ENCODE measurements at places on chromosomes 11 and 22.

GRCh38 chr11:69002110-69002569 lies 10.9 kb downstream of the MRGPRF start:
- no peak for DNase-seq

DNA sequence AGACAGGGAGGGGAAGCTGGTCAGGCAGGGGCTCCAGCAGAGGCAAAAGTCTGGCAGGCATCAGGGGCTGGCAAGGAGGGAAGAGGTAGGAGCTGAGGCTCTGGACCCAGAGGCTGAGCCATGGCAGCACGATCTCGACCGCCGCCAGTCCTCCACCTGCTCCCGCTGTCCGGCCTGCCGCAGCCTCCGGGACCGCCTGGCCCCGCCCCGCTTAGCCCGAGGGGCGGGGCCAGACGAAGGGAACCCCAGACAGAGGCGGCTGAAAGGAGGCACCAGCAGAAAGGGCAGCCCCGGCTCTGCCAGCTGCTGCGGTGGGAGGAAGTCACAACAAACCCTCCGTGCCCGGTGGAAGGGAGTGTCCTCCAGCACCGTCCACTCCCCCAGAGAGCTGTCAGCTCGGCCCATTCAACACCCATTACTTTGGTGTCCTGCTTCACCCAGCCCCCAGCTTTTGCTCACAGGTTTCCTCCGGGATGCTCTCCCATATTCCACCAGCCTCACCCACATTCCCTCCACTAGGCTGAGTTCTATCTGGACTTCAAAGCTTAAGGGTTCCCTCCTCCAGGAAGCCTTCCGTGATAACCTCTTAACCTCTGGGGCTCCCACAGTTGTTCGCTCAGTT lies at the start of gene MFNG:
Gene MFNG (minus strand): TSS at position 161 of the 622 bp plus-strand sequence. CDS start 207 bp downstream, outside the sequence.
- DNase-seq: peak; percentile 74

DNA sequence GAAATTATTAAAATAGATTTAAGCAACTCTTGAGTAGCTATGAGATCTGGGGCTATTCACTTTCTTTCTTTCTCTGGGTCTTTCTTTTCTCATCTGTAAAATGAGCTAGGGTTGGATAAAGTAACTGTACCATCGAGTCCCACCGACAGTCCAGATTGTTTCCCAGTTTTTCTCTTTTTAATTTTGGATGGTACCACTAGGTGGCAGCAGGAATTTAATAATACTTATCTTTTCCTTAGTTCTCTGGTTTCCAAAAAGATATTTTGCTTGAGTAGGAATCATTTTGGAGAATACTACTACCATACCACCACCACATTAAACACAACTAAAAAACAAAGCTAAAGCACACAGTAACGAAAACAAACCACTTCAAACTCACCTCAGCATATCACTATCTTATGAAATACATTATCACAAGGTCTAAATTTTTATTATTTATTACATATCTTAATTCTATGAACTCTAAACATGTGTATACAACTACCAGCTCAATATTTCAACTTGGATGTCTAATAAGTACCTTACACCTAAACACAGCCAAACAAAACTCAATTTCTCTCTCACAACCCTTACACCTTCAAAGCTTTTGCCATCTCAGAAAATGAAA lies 584.0 kb downstream of the KCNA4 start:
- DNase-seq: no peak

GRCh38 chr22:20127869-20128618 lies 3.6 kb upstream of the ZDHHC8 start:
- no peak for DNase-seq

DNA sequence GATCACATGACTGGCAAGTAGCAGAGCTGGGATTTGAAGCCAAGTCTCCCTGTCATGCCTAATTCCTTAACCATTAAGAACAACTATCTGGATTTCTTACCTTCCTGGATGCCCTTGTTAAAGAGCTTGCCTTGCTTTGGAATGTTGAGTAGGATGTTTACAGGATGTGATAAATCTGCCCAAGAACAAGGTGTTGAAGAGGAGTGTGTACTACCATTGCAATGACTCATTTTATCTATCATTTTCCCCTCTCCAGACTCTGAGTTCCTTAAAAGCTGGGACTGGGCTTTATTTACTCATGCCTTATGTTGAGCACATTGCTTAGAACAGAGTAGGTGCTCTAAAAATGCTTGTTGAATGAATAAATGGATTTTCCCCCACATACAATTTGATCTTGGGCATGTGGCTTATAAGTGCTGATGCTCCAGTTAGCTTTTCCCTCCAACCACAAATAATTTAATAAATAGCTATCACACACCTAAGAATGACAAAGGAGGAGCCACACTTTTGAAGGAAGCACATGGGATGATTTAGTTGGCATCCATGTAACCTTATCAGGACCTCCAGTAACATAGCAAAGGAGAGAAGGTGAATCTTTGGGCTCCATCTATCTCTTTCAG lies 268.6 kb upstream of the SESN3 start:
- DNase-seq: no peak

- DNase-seq: no peak
Observed at GRCh38 chr11:8967184-8967583, 2.9 kb upstream of the TMEM9B start.

- no peak for DNase-seq
Observed at GRCh38 chr22:46983046-46983445, 220.6 kb downstream of the TBC1D22A start.

DNA sequence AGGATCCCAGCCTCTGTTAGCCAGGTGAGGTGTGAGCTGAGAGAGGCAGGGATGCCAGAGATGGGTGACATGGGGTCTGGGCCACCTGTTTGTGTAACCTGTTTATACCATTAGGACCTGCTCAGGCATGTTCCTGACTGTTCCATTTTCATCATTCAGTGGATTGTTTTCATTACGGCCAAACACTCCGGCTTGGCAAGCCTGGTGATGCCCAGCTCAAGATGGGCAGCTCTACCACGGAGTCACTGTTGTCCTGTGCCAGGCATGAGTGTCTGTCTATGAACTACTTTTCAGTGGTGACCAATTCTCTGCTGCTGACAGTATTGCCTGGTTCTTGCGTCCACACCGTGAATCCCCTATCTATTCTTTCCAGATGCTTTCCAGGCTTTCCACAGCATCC lies 71.5 kb upstream of the SLC22A12 start:
- no peak for DNase-seq

- no peak for DNase-seq
Observed at GRCh38 chr11:124115782-124116616, 749 bp downstream of the VWA5A start.

DNA sequence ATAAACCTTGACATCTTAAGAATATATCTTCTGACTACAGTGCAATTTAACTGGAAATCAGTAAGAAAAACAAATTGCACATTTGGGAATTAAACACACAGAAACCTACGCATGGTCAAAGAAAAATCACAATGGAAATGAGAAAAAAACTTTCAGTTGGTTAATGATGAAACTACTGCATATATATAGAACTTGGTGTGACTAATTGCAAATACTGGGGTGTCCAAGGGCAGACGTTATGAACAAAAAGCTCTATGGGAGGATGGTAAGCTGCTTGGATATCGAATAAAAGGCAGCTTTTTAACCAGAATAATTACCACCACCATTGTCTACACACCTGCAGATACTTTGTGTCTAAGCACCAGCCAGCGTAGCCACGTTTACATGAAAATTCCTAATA lies 791 bp downstream of the GDPD4 start:
- no peak for DNase-seq

DNA sequence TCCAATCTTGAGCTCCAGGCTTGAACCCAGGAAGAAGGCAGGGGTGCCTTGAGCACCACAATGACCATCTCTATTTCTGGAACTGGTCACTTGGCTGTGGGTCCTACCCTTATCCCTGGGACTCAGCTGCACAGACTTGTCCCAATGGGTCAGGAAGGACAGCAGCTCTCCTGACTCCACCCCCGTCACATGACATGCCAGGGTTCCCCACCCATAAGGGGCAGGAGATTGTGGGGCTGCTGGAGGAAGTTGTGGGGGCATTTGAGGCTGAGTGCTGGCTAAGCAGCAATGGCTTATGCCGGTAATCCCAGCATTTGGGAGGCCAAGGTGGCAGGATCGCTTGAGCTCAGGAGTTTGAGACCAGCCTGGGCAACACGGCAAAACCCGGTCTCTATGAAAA lies 56.2 kb downstream of the NFAM1 start:
- DNase-seq: no peak

DNA sequence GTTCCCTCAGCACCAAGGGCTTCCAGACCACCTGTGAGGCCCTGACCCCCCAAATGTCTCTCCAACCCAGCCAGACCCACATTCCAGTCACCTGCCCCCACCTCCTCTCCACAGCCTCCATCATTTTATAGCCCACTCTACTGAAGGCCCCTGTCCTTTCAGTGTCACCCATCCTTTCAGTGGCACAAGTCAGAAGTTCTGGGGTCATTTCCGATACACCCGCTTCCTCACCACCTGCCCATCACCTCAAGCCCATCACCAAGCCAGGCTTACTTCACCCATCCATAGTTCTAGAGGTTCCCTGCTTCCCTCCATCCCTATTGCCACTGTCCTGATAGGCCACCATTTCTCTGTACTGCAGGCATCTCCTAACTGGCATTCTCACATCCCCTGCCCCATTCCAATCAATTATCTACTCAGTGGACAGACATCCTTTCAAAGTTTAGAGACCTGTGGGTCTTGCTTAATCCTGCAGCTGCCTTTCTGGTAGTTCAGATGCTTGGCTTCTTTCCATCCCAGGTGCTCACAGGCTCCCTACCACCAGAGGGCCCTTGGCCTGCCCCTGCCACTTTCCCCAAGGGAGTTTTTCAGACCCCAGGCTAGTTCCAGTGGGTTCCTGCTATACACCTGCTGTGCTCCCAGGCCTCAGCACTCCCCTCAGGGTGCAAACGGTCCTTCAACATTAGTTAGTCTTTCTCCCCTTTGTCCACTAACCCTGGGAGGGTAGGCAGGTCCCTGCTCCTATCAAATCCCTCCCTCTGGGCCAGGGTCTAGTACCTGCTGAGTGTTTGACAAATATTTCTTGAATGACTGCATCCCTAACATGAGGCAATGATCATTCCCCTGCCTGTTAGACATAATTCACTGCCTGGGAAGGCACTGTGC lies 7.6 kb downstream of the KCNQ1OT1 start:
- no peak for DNase-seq

- no peak for DNase-seq
Observed at GRCh38 chr11:17381156-17381555, 7.3 kb downstream of the KCNJ11 start.

DNA sequence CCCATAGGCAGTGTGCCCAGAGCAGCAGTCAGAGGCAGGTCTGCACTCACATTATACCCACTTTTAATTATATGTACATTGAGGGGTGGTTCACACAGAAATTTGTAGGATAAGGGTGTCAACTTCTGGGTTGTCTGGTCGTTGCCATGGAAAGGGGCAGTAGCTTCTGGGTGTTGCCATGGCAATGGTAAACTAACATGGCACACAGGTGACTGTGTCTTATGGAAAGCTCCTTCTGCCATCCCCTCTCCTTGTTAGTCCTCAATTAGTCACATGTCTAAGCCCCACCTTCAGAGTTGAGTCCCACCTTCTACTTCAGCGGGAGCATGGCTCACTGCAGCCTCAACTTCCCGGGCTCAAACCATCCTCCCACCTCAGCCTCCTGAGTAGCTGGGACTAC lies 56.3 kb upstream of the ATXN10 start:
- no peak for DNase-seq

GRCh38 chr11:78469896-78470295 lies 52.3 kb upstream of the GAB2 start:
- DNase-seq: no peak

- no peak for DNase-seq
Observed at GRCh38 chr22:21947040-21948014, 5.3 kb downstream of the PPM1F start.

DNA sequence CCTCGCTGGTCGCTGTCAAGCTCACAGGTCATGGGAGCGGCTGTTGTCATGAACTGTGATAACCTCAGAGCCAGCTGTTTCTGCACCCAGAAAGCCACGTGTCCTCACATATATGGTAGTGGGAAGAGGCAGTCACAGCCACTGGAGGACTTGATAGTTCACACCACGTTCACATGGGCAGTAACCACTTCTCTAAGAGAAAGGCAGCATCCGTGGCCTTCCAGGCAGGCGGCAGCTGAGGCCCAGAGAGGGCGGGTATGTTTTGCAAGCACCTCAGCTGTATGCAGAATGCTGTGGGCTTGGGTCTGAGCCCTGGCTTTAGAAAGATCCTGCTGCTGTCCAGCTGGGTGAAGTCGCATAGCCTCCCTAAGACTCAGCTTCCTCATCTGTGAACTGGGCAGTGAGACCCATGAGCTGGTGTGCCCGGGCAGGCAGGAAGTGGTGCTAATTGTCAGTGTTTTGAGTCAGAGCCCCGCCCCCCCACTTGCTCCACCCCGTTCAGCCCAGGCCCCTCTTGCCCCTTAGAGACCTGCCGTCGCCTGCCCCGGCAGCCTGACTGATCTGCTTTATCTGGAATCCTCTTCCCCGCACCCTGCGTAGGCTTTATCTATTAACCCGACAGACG lies 13.3 kb downstream of the TTC38 start:
- no peak for DNase-seq

DNA sequence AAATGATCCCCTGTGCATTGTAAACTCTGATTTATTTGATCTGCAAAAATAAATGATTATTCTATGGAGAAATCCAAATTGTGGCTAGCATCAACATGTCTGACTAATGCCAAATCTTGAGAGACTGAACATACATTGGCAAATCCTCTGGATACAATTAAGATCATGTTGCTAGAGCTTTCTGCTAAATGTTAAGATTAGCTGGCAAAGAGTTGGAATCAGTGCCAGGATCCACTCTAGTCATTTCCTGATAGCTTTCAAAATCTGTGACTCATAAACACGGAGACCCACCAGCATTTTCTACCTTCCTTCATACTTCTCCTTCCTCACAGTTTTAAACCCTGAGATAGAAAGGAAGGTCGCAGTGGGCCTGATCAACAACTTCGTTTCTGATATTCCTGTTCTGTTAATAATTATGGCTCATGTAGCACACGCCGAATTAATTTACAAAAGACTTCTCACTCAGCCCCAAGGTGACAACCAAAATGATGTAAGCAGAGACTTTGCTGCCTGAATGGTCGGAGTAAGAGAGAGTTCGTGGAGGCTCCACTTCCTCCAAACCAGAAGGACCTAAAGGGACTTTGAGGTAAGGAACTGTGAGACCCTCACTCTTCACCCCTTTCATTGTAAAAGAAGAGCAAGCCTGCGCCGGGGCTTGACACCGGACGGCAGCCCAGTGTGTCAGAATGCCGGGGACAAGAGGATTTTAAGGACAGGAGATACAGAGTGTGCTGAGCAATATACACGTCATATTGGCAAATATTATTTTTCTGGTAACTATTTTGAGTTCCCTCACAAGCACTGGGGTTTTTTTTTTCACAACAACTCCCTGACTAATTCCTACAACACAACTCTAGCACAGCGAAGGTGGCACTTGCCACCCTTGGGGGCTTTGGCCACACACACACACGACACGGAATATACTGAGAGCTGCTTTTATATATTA lies 42.0 kb downstream of the SERPINH1 start:
- DNase-seq: no peak
